ENCODE measurements at places on chromosomes 16 and 17. TPM values are rescaled to one million over a fixed set of nuclear protein-coding genes. Genes with fewer than 3 reads are reported as not detected.
A peak's percentile ranks its signal among the peaks of the same experiment; 100 is the strongest.

CCP110 gene
- total RNA-seq: 22.9 TPM

KRT33B gene
- not detected for total RNA-seq

- H3K4me1 ChIP-seq: no peaks in the 10 kb centered on the region
- DNase-seq: no peak
- H3K27ac ChIP-seq: no peak overlapping the region
These were observed 118.3 kb upstream of the ADAMTS18 start for GRCh38 chr16:77553130-77553529.

- DNase-seq: peak; percentile 71
- H3K36me3 ChIP-seq: no peaks in the 10 kb centered on the region
- peaks cover 48% of the 10 kb centered on the region for H3K4me1 ChIP-seq
- peak overlapping the region; percentile 85 for H3K27ac ChIP-seq
- H3K27me3 ChIP-seq: no peaks in the 10 kb centered on the region
These were observed 45.9 kb downstream of the SOCS3 start for GRCh38 chr17:78313735-78314648.

DNA sequence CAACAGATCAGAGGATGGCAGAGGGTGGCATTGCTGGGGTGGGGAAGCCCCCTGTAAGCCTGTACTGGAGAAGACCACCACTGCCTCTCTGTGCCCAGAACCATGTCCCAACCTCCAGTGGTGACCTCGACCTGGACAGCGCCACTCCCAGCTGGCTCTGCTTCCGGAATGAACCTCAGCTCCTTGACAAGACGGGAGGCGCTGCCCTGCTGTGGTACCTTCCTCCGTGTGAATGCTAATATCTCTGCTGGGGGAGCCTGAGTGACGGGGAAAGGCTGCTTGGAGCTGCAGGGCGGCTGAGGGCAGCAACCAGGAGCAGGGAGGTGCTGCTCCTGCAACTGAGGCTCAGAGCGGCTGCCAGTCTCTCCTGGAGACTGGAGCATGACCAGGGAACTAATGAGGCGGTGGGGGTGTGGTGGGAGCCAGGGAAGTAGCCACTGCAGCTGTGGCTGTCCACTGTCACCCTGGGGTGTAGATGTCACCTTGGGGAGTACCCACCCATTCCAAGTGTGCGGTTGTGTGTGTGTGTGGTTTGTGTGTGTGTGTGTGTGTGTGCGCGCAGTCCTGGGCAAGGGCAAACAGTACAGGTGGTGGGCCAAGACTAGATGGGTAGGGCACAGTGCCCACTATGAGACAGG lies 6.2 kb downstream of the PRCD start:
- H3K27me3 ChIP-seq: peaks cover 19% of the 10 kb centered on the region
- no peak overlapping the region for H3K27ac ChIP-seq
- no peak overlapping the region for H3K4me3 ChIP-seq

CCL1 gene
- total RNA-seq: not detected

DNA sequence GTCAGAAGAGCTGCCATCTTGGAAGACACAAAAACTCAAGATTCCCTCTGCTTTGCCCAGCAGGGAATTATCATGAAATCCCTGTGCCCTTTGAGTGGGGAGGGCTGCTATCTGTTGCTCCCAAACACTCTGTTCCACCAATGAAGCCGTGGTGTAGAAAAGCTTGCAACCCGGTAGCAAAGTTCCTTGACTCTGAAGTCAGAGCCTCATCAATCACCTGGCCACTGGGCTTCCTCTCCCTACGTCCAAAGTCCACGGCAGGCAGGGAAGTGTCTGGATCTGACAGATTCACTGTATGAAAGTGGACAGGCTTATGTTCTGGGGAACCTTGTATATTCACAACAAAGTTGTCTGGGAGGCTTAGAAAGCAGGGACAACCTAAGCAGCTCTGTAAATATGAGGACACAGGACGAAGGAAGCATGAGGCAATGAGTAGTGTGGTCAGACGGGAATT lies 343.3 kb downstream of the SLC39A11 start:
- no peaks in the 10 kb centered on the region for H3K27me3 ChIP-seq
- H3K4me3 ChIP-seq: no peak overlapping the region
- H3K27ac ChIP-seq: no peak overlapping the region
- H3K4me1 ChIP-seq: no peaks in the 10 kb centered on the region
- DNase-seq: no peak

SLFN5 gene
- total RNA-seq: 53.8 TPM

DNA sequence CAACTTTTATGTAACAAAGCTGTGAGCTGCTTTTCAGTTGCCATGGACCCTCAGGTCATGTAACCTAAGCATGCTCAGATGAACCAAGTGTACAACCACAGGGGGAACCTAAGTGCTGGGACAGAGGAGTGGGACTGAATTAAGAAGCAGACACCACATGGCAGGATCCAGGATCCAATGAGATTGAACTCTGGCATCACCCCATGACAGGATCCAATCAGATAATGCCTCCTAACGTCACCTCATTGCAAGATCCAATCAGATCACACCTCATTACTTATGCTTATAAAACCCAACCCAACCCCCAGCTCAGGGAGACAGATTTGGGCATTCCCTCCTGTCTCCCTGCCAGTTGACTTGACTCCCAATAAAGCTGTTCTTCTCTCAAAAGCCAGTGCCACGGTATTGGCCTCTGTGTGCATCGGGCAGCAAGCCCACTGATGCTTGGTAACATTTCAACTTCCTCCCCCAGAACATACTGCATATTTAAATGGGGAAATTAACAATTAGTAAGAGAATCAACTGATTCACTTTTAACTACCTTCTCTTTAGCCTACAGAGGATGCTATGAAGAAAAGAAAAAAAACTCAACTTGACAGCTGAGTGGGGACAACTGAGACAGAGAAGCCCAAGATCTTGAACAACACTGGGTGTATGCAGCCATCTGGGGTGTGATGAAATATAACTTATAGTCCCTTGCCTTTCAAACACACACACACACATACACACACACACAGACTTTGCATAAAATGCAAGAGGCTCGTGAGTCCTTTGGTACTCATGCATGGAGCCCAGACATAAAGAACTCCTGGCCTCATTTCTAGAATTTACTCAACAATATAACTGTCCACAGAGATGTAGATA lies 148.4 kb downstream of the SLC39A11 start:
- no peaks in the 10 kb centered on the region for H3K36me3 ChIP-seq
- DNase-seq: no peak
- H3K4me1 ChIP-seq: no peaks in the 10 kb centered on the region
- H3K27ac ChIP-seq: no peak overlapping the region

DNA sequence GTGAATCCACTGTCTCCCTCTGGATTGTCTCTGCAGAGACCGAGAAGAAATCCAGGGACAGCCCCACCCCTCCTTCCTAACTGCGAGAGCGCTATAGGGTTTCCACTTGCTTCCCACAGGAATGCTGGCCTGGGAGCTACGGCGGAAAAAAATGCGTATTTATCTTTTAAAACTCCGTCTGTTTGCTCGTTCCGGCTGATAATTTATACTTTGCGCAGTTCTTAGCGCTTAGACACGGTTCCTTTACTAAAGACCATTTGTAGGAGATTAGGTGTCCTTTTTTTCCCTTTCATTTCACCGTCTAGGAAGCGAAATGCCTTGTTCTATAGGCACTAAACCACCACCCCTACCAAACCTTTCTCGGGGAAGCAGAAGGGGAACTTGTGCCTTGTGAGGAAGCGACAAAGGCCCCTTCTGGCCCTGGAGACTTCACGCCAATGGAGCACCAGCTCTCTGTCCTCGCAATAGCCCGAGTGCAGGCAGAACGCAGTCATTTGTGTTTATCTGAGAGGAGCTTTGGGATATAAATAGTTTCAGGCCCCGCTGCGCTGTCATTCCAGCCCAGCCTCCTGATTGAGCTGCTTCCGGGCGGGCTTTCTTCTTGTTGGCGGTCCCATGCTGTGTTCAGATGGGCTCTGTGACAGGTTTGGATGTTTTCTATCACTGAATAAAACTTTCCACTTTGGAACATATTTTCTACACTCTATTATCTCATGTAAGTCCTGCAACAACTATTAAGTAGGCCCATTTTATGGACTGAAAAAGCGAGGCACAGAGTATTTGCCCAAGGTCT lies 791 bp upstream of the SUPT4H1 start:
- H3K36me3 ChIP-seq: peaks cover 29% of the 10 kb centered on the region
- H3K4me3 ChIP-seq: peak overlapping the region; percentile 100
- DNase-seq: peak; percentile 29
- peaks cover 47% of the 10 kb centered on the region for H3K4me1 ChIP-seq
- H3K27me3 ChIP-seq: no peaks in the 10 kb centered on the region
- H3K27ac ChIP-seq: peak overlapping the region; percentile 97

- peaks cover 32% of the 10 kb centered on the region for H3K4me1 ChIP-seq
- H3K4me3 ChIP-seq: no peak overlapping the region
- no peaks in the 10 kb centered on the region for H3K27me3 ChIP-seq
- DNase-seq: no peak
- H3K36me3 ChIP-seq: peaks cover 16% of the 10 kb centered on the region
- peak overlapping the region; percentile 52 for H3K27ac ChIP-seq
These were observed 18.8 kb upstream of the ERN1 start for GRCh38 chr17:64148699-64149098.

PLA2G10 gene
- total RNA-seq: not detected

- H3K36me3 ChIP-seq: peaks cover 1% of the 10 kb centered on the region
- H3K4me3 ChIP-seq: peak within 1 kb of the TSS; percentile 87
- no peak within 1 kb of the TSS for H3K27ac ChIP-seq
- H3K4me1 ChIP-seq: peaks cover 15% of the 10 kb centered on the region
- peaks cover 55% of the 10 kb centered on the region for H3K27me3 ChIP-seq
These were observed at the start of gene PLCG2 for GRCh38 chr16:81778861-81779535. Gene PLCG2, plus strand, starts transcription at chr16:81779291. Its CDS starts 6,699 bp downstream, at chr16:81785990.

GRCh38 chr17:83031321-83031945 lies 48.0 kb upstream of the METRNL start:
- no peak for DNase-seq
- peaks cover 4% of the 10 kb centered on the region for H3K36me3 ChIP-seq
- H3K27ac ChIP-seq: no peak overlapping the region
- no peak overlapping the region for H3K4me3 ChIP-seq
- peaks cover 7% of the 10 kb centered on the region for H3K4me1 ChIP-seq

DNA sequence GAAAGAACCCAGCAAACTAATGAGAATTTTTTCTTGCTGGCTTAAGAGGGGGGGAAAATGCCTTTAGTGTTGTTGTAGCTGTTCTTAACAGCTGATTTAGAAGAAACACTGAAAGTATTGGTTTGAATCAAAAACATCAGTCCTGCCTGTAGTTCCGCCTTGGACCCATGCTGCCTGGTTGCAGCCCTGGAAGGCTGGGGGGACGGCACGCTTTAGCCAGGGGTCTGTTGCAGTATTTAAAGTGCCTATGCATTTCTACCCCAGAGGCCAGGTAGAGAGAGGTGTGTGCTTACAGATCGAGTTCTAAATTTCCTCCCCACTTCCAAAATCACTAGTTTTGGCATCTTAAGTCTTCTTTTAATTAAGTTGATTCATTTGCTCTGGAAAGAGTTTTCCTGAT lies 201.9 kb downstream of the CCDC182 start:
- DNase-seq: no peak
- peak overlapping the region; percentile 20 for H3K27ac ChIP-seq
- no peaks in the 10 kb centered on the region for H3K36me3 ChIP-seq
- no peak overlapping the region for H3K4me3 ChIP-seq

DNA sequence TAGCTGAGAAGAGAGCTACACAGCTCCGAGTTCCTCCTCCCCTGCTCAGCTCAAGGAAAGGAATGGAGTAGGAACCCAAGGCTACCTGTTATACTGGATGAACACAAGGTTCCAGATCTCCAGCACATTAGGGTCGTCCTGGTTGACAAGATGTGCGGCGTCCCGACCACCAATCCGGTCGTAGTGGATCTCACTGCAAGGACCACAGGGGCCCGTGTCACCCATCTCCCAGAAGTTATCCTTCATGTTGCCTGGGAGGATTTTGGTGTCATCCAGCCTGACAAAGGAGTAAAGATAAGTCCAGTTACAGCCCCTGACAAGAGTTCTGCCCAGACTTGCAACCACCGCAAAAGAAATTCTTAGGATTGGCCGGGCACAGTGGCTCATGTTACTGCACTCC lies 17.6 kb downstream of the AARS1 start:
- DNase-seq: no peak
- no peak overlapping the region for H3K27ac ChIP-seq
- no peaks in the 10 kb centered on the region for H3K27me3 ChIP-seq

DNA sequence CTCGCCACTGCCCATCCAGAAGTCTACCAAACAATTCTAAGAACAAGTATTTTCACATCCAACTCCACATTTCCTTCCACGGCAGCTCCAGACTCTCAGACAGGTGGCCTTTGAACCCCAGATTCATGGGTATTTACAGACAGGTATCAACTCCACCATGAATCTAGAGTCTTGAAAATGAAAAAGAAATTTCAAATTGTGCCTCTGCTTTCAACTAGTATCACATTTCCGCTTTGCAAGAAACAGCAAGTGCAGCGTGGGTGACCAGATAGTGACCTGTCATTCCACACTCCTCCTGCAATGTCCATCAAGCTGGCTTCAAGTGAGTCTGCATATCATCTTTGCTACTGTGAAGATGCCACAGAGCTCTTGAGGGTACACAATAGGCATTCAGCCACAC lies 232.4 kb upstream of the RPL38 start:
- H3K27me3 ChIP-seq: peaks cover 16% of the 10 kb centered on the region
- H3K27ac ChIP-seq: no peak overlapping the region
- H3K4me3 ChIP-seq: no peak overlapping the region

DNA sequence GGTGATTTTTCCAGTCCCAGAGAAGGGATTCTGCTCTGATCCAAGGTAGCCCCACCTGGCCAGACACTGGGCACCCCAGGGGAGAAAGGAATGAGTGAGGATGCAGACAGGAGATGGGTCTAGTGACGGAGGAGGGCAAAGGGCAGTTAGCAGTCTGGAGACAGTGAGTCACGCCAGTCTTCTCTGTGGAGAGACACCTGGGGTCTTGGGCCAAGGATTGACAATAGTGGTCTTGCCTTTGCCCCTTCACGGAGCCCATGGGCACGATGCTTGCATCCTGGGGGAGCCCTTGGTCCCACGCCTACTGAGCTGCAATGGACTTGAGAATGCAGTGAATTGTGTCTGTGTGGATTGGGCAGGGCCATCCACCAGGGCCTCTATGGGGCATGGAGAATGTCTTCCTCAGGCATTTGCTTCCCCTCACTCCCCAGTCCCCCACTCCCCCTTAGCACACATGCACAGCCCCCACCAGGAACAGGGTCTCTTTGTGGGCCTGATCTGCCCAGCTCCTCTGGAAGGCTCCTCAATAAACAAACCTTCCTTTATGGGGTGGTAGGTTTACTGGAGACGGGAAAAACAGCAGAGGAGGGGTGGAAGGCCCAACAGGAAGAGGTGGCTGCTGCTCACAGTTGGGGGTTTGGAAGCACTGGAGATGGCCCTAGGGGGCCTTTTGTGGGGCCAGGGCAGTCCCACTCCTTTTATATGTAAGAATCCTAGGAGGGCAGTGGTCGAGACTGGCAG lies 1.4 kb downstream of the CHAD start:
- H3K27ac ChIP-seq: no peak overlapping the region
- H3K36me3 ChIP-seq: no peaks in the 10 kb centered on the region
- DNase-seq: no peak
- peaks cover 7% of the 10 kb centered on the region for H3K4me1 ChIP-seq

LAT gene
- total RNA-seq: 360 TPM

- no peak overlapping the region for H3K27ac ChIP-seq
- H3K4me1 ChIP-seq: no peaks in the 10 kb centered on the region
- H3K27me3 ChIP-seq: peaks cover 35% of the 10 kb centered on the region
These were observed 25.0 kb upstream of the ZNHIT3 start for GRCh38 chr17:36461330-36462110.

TSPAN10 gene
- 1.1 TPM for total RNA-seq

GRCh38 chr17:76326306-76326705 lies 18.2 kb upstream of the QRICH2 start:
- peak overlapping the region; percentile 72 for H3K27ac ChIP-seq
- no peaks in the 10 kb centered on the region for H3K4me1 ChIP-seq
- no peak overlapping the region for H3K4me3 ChIP-seq
- H3K36me3 ChIP-seq: peaks cover 6% of the 10 kb centered on the region
- DNase-seq: no peak
- no peaks in the 10 kb centered on the region for H3K27me3 ChIP-seq
